H9 (cell line): ENCODE measurements at places on chromosomes 12 and 14.
A peak's percentile ranks its signal among the peaks of the same experiment; 100 is the strongest.

GRCh38 chr14:67228325-67228984 is 12.8 kb upstream of the PALS1 start:
- no peak overlapping the region for H3K27ac ChIP-seq
- H3K27me3 ChIP-seq, result no peaks in the 10 kb centered on the region
- no peaks in the 10 kb centered on the region for H3K36me3 ChIP-seq
- DNase-seq, result no peak
- no peaks in the 10 kb centered on the region for H3K4me1 ChIP-seq

- H3K27ac ChIP-seq, result no peak overlapping the region
- H3K4me1 ChIP-seq, result peaks cover 4% of the 10 kb centered on the region; the same call in 1 of the 2 replicates
- H3K4me3 ChIP-seq, result peak overlapping the region; percentile 56
- no peaks in the 10 kb centered on the region for H3K27me3 ChIP-seq
Observed at GRCh38 chr12:113065126-113066007, 8.8 kb downstream of the DTX1 start.

GRCh38 chr14:75196468-75196867 is 20.1 kb upstream of the TMED10 start:
- no peak for DNase-seq
- H3K36me3 ChIP-seq, result no peaks in the 10 kb centered on the region
- peaks cover 4% of the 10 kb centered on the region; the same call in 1 of the 2 replicates for H3K4me1 ChIP-seq
- H3K27me3 ChIP-seq, result no peaks in the 10 kb centered on the region
- H3K27ac ChIP-seq, result no peak overlapping the region
- no peak overlapping the region for H3K4me3 ChIP-seq

GRCh38 chr12:132346471-132347175 is 17.2 kb upstream of the GALNT9 start:
- H3K27ac ChIP-seq, result no peak overlapping the region
- DNase-seq, result no peak
- no peaks in the 10 kb centered on the region for H3K36me3 ChIP-seq
- H3K27me3 ChIP-seq, result peaks cover 2% of the 10 kb centered on the region; the same call in 1 of the 2 replicates
- no peak overlapping the region for H3K4me3 ChIP-seq

DNA sequence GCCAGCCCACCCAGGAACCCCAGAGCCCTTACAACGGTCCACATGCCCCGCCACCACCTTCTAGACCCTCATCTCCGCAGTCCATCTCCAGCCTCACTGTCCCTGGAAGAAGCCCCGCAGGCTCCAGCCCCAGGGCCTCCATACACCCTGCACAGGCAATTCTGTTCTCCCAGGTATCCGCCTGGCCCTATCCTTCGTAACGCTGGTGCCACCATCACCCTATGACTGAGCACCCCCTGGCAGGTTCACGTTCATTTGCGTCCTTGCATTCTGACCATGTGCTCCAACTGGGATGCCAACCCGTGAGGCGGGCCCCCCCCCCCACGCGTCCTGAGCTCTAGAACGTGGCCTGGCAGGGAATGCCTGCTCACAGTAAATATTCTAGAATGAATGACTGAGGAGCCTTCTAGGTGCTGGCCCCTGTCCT is 675 bp upstream of the SCARB1 start:
- no peak overlapping the region for H3K27ac ChIP-seq
- peak overlapping the region; percentile 76 for H3K4me3 ChIP-seq
- H3K4me1 ChIP-seq, result no peaks in the 10 kb centered on the region; the same call in 1 of the 2 replicates
- no peak for DNase-seq
- no peaks in the 10 kb centered on the region; the same call in 1 of the 2 replicates for H3K27me3 ChIP-seq

DNA sequence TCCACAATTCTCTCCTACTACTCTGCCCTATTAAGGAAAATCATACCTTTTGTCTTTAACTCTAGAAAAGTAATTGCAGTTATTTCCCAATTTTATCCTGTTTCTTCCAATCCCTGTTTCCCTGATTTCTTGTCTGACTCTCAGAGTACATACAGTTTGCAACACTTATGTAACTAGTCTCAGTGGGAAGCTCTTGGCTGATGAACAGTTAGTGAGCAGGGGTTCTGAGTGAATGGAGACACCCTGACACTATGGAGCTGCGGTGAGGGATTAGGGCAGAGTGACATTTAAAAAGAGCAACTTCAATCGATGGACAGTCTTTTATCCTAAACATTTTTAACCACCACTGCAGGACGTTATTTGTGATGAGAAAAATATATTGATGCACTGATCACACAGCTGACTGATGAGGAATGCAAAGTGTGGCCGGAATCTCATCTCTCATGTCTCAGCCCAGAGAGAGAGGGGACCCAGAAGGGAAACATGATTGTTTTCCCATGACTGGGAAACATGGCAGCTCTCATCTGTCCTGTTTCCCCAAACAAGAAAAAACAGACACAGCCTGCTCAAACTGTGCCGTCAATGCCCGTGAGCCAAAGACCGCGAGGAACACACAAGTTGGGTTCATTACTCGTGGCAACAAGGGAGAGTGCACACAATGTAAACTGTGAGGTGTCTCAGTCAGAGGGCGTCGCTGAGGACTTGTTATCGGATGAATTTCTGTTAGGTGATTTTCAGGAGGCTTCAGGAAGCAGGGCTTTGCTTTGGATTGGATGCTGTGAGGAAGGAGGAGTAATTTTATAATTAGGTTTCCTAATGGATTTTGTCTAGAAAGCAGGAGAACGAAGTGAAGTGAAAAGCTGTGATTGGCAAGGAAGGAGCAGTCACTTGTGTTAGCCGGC is 5.2 kb upstream of the SLC6A13 start:
- no peaks in the 10 kb centered on the region for H3K36me3 ChIP-seq
- no peaks in the 10 kb centered on the region for H3K4me1 ChIP-seq
- no peak for DNase-seq
- no peaks in the 10 kb centered on the region for H3K27me3 ChIP-seq
- H3K27ac ChIP-seq, result no peak overlapping the region

DNA sequence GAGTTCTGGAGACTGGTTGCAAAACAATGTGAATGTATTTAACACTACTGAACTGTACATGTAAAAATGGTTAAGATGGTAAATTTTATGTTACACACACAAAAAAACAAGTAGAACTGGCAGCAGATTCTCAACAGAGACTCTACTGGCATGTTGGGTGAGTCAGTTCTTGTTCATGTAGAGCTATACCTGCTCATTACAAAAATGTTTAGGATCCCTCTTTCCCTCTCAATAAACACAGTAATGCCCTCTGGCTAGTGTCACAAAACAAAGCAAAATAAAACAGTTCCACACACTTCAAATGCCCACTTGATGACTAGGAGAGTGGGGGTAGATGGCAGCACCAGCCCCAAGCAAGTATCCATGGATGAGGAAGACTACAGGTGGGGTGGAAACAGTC is 13.7 kb upstream of the ZNF740 start:
- H3K27me3 ChIP-seq, result peaks cover 7% of the 10 kb centered on the region
- no peak for DNase-seq
- H3K27ac ChIP-seq, result no peak overlapping the region
- no peaks in the 10 kb centered on the region for H3K4me1 ChIP-seq
- peaks cover 5% of the 10 kb centered on the region; the same call in 1 of the 2 replicates for H3K36me3 ChIP-seq

- H3K36me3 ChIP-seq, result no peaks in the 10 kb centered on the region
- no peak overlapping the region for H3K27ac ChIP-seq
- no peaks in the 10 kb centered on the region for H3K4me1 ChIP-seq
- no peak overlapping the region for H3K4me3 ChIP-seq
- no peaks in the 10 kb centered on the region; the same call in 1 of the 2 replicates for H3K27me3 ChIP-seq
- DNase-seq, result no peak
Observed at GRCh38 chr12:19398376-19399363, 40.6 kb upstream of the AEBP2 start.

- H3K27me3 ChIP-seq, result no peaks in the 10 kb centered on the region
- no peak overlapping the region for H3K27ac ChIP-seq
- no peaks in the 10 kb centered on the region for H3K4me1 ChIP-seq
- H3K4me3 ChIP-seq, result no peak overlapping the region
- no peaks in the 10 kb centered on the region for H3K36me3 ChIP-seq
Observed at GRCh38 chr14:33800735-33801163, 150.1 kb downstream of the EGLN3 start.

DNA sequence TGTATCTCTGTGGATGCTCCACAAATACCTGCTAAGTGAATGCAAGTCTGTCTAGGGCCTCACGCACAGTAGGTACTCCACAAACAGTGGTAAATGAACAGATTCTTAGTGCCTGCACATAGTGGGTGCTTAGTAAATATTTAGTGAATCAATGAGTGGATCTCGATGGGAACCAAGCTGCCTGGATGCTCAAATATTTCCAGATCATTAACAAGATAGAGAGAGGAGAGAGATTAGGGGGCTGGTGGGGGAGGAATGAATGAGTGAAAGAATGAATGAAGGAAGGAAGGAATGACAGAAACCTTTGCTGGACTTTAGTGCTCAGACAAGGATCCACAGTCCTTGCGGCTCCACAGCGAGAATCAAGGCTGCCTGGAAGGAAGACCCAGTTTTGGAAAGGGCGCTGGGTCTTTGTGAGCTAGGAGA is 118.2 kb downstream of the SCARB1 start:
- H3K4me1 ChIP-seq, result no peaks in the 10 kb centered on the region; the same call in 1 of the 2 replicates
- H3K36me3 ChIP-seq, result no peaks in the 10 kb centered on the region
- H3K27ac ChIP-seq, result no peak overlapping the region

GRCh38 chr12:120479458-120479857 is 9.9 kb upstream of the SRSF9 start:
- DNase-seq, result no peak
- H3K4me3 ChIP-seq, result no peak overlapping the region
- no peaks in the 10 kb centered on the region for H3K36me3 ChIP-seq
- H3K27ac ChIP-seq, result no peak overlapping the region

DNA sequence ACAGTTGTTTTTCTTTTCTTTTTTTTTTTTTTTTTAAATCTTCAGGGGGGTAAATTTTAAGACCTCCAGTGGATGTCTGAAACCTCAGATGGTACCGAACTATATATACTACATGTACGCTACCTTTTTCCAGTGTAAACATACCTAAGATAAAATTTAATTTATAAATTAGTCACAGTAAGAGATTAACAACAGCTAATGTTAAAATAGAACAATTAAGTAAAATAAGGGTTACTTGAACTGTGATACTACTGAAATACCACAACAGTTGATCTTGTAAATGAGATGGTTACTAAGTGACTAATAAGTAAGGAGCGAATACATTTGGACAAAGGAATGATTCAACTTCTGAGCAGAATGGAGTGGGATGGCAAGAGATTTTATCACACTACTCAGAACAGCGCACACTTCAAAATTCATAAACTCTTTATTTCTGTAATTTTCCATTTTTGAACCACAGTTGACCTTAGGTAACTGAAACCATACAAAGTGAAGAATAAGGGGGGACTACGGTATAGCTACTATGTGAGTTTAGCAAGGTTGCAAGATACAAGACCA is 80.5 kb upstream of the PCED1B start:
- H3K27ac ChIP-seq, result no peak overlapping the region
- H3K4me1 ChIP-seq, result no peaks in the 10 kb centered on the region
- DNase-seq, result no peak
- no peak overlapping the region for H3K4me3 ChIP-seq
- no peaks in the 10 kb centered on the region; the same call in 1 of the 2 replicates for H3K36me3 ChIP-seq

GRCh38 chr12:67451206-67451605 is 182.0 kb downstream of the CAND1 start:
- no peak for DNase-seq
- no peaks in the 10 kb centered on the region; the same call in 1 of the 2 replicates for H3K27me3 ChIP-seq
- no peak overlapping the region for H3K27ac ChIP-seq
- no peaks in the 10 kb centered on the region for H3K36me3 ChIP-seq
- no peak overlapping the region for H3K4me3 ChIP-seq

DNA sequence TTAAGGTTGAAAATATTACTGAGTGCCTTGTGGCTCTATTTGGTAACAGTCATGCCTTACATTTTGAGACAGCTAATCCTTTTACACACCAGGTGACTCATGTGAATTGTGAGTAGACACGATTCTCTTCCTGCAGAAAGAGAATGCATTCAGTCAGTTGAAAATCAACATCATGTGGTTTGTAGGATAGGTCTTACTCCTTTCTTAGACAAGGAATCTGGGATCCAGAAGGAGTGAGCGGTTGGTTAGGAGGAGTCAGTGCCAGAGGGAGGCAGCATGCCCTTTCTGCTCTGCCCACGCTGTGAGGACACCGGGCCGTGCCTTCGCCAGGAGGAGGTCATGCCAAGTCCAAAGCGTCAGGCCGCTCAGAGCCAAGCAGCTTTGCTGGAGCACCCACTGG is 47.6 kb downstream of the TRAF3 start:
- H3K27ac ChIP-seq, result no peak overlapping the region
- no peak overlapping the region for H3K4me3 ChIP-seq
- no peaks in the 10 kb centered on the region for H3K27me3 ChIP-seq
- no peaks in the 10 kb centered on the region for H3K36me3 ChIP-seq
- H3K4me1 ChIP-seq, result peaks cover 9% of the 10 kb centered on the region; the same call in 1 of the 2 replicates

GRCh38 chr12:109759595-109759994 is 46.0 kb downstream of the FAM222A start:
- no peaks in the 10 kb centered on the region for H3K4me1 ChIP-seq
- no peak overlapping the region for H3K27ac ChIP-seq
- H3K27me3 ChIP-seq, result no peaks in the 10 kb centered on the region
- no peak overlapping the region for H3K4me3 ChIP-seq

- no peaks in the 10 kb centered on the region; the same call in 1 of the 2 replicates for H3K4me1 ChIP-seq
- H3K27me3 ChIP-seq, result peaks cover 33% of the 10 kb centered on the region; the same call in 1 of the 2 replicates
- no peaks in the 10 kb centered on the region for H3K36me3 ChIP-seq
- no peak overlapping the region for H3K27ac ChIP-seq
- no peak overlapping the region for H3K4me3 ChIP-seq
Observed at GRCh38 chr14:101460986-101461750, 100.1 kb upstream of the DIO3 start.

DNA sequence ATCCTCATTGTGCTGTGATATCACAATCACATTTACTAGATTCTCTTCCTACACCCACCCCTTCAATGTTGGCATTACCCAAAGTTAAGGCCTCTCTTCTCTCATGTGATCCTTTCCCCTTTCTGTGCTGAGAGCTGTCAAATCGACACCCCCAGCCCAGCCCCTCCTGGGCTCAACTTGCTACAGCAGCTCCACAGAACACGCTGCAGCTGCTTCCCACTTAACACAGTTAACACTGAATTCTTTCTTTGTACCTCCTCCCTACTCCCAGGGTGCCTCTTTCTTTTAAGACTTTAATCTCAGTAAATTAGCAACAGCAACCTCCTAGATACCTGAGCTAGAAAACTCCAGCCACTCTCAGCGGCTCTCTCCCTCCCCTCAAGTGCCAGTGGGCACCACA is 17.8 kb downstream of the SPTB start:
- no peaks in the 10 kb centered on the region for H3K27me3 ChIP-seq
- H3K4me3 ChIP-seq, result no peak overlapping the region
- no peaks in the 10 kb centered on the region for H3K36me3 ChIP-seq
- DNase-seq, result no peak
- H3K4me1 ChIP-seq, result peaks cover 7% of the 10 kb centered on the region; the same call in 1 of the 2 replicates

GRCh38 chr12:15662983-15663659 is 126.1 kb downstream of the EPS8 start:
- no peaks in the 10 kb centered on the region for H3K36me3 ChIP-seq
- H3K4me1 ChIP-seq, result no peaks in the 10 kb centered on the region
- H3K27me3 ChIP-seq, result no peaks in the 10 kb centered on the region
- no peak overlapping the region for H3K4me3 ChIP-seq
- DNase-seq, result no peak

DNA sequence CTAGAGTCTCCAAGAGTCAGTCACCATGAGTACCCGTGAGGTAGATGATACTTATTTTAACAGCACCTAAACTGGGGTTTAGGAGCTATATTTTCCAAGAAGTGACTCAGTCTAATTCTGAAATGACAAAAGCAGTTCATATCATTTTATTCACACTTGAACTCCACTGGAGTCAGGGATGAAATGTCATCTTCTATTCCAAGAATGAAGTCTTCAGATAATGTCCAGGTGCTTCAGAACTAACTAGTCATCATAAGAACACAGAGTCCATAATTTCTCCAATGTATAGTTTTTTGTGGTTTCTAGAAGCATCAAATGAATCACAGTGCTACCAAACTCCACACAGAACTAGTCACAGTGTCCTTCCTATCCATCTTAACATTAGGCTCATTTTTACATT is 13.3 kb downstream of the DNM1L start:
- peaks cover 3% of the 10 kb centered on the region; the same call in 1 of the 2 replicates for H3K4me1 ChIP-seq
- no peak overlapping the region for H3K27ac ChIP-seq
- DNase-seq, result no peak
- no peaks in the 10 kb centered on the region for H3K27me3 ChIP-seq
- peaks cover 33% of the 10 kb centered on the region for H3K36me3 ChIP-seq
- H3K4me3 ChIP-seq, result no peak overlapping the region
